ENCODE measurements at places on chromosomes 4 and X. TPM values are rescaled to one million over a fixed set of nuclear protein-coding genes. Genes with fewer than 3 reads are reported as not detected.
A peak's percentile ranks its signal among the peaks of the same experiment; 100 is the strongest.

DNA sequence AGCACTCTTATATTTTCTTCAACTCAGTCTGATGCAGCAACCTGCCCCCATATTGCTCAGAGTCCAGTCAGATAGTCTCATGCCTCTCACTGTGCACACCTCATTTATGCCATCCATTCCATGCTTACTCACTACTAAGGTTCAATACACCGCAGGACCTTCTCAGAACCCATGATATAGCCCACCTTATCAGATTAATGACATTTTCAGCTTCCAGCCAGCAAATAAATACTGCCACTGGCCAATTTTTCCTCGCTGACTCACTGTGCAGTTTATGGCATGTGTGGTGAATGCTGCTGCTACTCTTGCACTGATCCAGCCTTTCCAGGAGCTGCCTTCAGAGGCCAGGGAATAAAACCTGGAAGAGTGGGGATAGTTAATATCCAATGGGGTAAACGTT, 380.6 kb upstream of the SPOCK3 start:
- no peaks in the 10 kb centered on the region for H3K4me1 ChIP-seq
- no peaks in the 10 kb centered on the region for H3K36me3 ChIP-seq
- no peak for DNase-seq
- no peak overlapping the region for H3K4me3 ChIP-seq

- H3K4me3 ChIP-seq = no peak overlapping the region
- no peak overlapping the region for H3K27ac ChIP-seq
Measured at GRCh38 chr4:84648863-84649647, 66.1 kb downstream of the CDS1 start.

ARMCX2 gene
- total RNA-seq = 21.9 TPM

DNA sequence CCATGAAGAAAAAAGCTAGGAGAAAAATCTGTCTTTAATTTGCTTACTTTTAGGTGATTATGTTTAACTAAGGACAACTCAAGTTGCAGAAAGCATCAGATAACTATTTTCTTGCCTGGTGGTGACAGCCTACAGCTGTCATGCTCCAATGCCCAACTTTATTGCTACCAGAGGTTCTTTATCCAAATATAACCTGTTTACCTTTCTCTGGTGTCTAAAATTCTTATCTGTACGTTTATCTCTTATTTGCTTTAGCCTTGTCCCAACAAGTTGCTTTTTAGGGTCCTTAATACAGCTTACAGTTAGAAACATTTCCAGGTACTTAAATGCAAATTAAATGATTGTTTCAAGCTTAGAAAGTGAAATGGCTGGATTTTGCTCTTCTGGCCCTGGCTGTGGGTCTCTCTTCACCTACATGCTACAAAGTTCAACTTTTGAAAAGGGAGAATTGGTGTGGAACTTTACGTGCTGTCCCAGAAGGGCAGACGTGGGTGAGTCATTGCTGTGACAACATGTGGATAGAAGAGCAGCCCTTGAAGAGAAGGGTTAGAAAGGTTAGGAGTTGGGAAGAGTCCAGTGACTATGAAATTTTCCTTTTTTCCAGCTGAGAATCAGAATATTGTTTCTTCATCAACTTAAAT, 60.7 kb downstream of the HPGD start:
- H3K4me1 ChIP-seq = no peaks in the 10 kb centered on the region
- DNase-seq = no peak
- no peaks in the 10 kb centered on the region for H3K27me3 ChIP-seq
- H3K4me3 ChIP-seq = no peak overlapping the region
- H3K27ac ChIP-seq = no peak overlapping the region

UCHL1 gene
- total RNA-seq = 12.9 TPM

- no peak for DNase-seq
- H3K36me3 ChIP-seq = no peaks in the 10 kb centered on the region
- H3K27me3 ChIP-seq = no peaks in the 10 kb centered on the region
- peaks cover 28% of the 10 kb centered on the region for H3K4me1 ChIP-seq
- H3K27ac ChIP-seq = no peak overlapping the region
- H3K4me3 ChIP-seq = no peak overlapping the region
Measured at GRCh38 chr4:54050214-54050904, 14.0 kb downstream of the CHIC2 start.

DNA sequence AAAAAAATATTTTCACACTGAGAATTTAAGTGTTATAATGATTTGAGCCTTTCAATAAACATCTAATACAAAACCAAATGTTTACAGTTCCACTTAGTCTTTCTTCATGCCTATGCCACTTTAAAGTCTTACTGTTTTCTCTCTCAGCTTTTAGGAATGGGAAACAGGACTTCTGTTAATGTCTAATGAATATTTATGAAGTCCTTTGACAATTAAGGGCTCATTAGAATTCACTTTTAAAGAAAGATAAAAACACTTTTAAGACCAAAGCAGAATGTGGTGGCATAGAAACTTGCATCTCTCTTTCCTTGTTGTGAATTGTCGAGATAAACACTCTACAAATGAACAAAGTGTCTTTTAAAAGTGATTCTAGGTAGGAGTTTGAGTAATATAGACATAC, 315.9 kb downstream of the BMPR1B start:
- H3K4me1 ChIP-seq = no peaks in the 10 kb centered on the region
- H3K36me3 ChIP-seq = no peaks in the 10 kb centered on the region
- no peaks in the 10 kb centered on the region for H3K27me3 ChIP-seq
- H3K27ac ChIP-seq = no peak overlapping the region
- no peak overlapping the region for H3K4me3 ChIP-seq

GRCh38 chrX:69060631-69061408, 104.4 kb downstream of the PJA1 start:
- H3K27ac ChIP-seq = no peak overlapping the region
- peak; percentile 60 for DNase-seq
- H3K4me3 ChIP-seq = no peak overlapping the region

DNA sequence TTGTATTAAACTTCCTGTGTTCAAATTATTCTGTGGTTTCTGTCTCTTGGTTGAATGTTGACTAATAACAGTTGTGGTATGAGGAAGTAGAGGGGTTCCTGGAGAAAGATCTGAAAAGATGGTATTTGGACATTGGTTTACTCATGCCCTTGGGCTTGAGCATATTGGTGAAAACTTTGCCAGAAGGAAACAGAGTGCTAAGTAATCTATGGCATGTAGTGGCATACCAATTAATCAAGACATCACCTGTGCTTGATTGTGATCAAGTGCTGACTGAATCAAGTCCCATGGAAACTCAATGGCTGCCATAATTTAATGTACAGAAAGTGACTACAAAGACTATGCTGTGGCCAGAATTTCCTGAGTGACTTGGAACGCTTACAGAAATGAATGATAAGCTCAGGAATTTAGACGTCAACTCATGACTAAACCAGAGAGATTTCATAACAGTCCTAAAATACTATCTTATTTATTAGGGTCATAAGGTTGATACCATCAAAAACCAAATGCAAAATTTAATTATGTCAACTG, 2062.9 kb downstream of the ARAP2 start:
- DNase-seq = no peak
- H3K4me3 ChIP-seq = no peak overlapping the region
- H3K27ac ChIP-seq = no peak overlapping the region
- no peaks in the 10 kb centered on the region for H3K27me3 ChIP-seq

DNA sequence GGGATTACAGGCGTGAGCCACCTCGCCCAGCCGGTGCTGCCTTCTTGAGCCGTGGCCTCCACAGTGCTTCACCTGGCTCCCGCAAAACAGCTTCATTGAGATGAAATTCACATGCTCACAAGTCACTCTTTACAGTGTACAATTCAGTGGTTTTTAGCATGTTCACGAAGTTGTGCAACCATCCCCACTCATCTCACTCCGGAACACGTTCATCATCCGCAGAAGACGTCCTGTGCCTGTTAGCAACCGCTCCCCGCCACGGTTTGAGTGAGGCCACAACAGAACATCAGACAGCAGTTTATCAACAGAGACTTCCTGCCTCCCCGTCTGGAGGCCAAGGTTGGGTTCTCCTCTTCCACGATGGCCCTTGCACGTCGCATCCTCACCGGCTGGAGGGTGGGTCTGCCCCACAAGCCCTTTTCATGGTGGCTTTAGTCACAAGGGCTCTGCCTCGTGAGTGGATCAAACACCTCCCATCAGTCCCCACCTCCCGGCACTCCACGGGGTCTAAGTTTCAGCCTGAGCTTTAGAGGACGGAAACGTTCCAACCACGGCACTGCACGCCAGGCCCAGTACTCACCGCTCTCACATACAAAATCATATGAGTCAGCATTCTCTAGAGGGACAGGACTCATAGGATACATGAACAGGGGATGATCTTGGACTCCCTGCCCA, 29.6 kb upstream of the SPON2 start:
- peak overlapping the region; percentile 42 for H3K4me3 ChIP-seq
- H3K27ac ChIP-seq = peak overlapping the region; percentile 53
- peak; percentile 23 for DNase-seq
- no peaks in the 10 kb centered on the region for H3K27me3 ChIP-seq
- peaks cover 7% of the 10 kb centered on the region for H3K4me1 ChIP-seq

DNA sequence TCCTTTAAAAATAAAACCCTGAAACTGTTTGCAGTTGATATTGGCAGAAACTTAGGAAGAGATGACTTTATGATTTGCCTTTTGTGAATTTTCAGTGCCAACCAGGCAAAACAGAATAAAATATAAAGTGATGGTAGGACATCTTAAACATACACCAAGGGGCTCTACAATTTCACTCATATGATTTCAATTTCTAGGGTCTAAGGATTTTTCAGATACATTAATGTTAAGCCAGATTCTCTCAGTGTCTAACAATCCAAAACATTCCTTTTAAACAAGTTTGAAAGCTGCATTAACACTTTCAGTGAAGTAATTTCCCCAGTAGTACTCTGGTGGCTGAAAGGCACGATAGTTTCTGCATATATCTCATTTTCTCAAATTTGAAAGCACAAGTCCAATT, 1262.0 kb upstream of the ADGRL3 start:
- no peaks in the 10 kb centered on the region for H3K4me1 ChIP-seq
- no peak overlapping the region for H3K4me3 ChIP-seq
- H3K36me3 ChIP-seq = no peaks in the 10 kb centered on the region
- DNase-seq = no peak
- no peaks in the 10 kb centered on the region for H3K27me3 ChIP-seq

SPANXC gene
- total RNA-seq = not detected

GRCh38 chr4:79964020-79964399, 109.0 kb downstream of the ANTXR2 start:
- peaks cover 35% of the 10 kb centered on the region for H3K36me3 ChIP-seq
- no peaks in the 10 kb centered on the region for H3K4me1 ChIP-seq
- no peak for DNase-seq
- H3K4me3 ChIP-seq = no peak overlapping the region
- no peak overlapping the region for H3K27ac ChIP-seq

TMPRSS11A gene
- total RNA-seq = not detected

NPY2R gene
- not detected for total RNA-seq

DNASE1L1 gene
- 48.2 TPM for total RNA-seq

QRFPR gene
- total RNA-seq = 2.7 TPM

- no peaks in the 10 kb centered on the region for H3K36me3 ChIP-seq
- H3K27ac ChIP-seq = no peak overlapping the region
- peak overlapping the region; percentile 29 for H3K4me3 ChIP-seq
- H3K27me3 ChIP-seq = no peaks in the 10 kb centered on the region
- peak; percentile 24 for DNase-seq
Measured at GRCh38 chrX:71492231-71493065, 40.5 kb upstream of the OGT start.

ESX1 gene
- not detected for total RNA-seq

PDCL2 gene
- not detected for total RNA-seq

- no peaks in the 10 kb centered on the region for H3K4me1 ChIP-seq
- H3K27ac ChIP-seq = no peak overlapping the region
Measured at GRCh38 chrX:129744861-129745321, 6.1 kb downstream of the XPNPEP2 start.

GRCh38 chrX:120549483-120550452, 11.0 kb downstream of the CUL4B start:
- no peak overlapping the region for H3K4me3 ChIP-seq
- H3K27me3 ChIP-seq = no peaks in the 10 kb centered on the region
- H3K27ac ChIP-seq = no peak overlapping the region
- DNase-seq = no peak
- H3K4me1 ChIP-seq = no peaks in the 10 kb centered on the region

MAGEA2 gene
- total RNA-seq = not detected

DNA sequence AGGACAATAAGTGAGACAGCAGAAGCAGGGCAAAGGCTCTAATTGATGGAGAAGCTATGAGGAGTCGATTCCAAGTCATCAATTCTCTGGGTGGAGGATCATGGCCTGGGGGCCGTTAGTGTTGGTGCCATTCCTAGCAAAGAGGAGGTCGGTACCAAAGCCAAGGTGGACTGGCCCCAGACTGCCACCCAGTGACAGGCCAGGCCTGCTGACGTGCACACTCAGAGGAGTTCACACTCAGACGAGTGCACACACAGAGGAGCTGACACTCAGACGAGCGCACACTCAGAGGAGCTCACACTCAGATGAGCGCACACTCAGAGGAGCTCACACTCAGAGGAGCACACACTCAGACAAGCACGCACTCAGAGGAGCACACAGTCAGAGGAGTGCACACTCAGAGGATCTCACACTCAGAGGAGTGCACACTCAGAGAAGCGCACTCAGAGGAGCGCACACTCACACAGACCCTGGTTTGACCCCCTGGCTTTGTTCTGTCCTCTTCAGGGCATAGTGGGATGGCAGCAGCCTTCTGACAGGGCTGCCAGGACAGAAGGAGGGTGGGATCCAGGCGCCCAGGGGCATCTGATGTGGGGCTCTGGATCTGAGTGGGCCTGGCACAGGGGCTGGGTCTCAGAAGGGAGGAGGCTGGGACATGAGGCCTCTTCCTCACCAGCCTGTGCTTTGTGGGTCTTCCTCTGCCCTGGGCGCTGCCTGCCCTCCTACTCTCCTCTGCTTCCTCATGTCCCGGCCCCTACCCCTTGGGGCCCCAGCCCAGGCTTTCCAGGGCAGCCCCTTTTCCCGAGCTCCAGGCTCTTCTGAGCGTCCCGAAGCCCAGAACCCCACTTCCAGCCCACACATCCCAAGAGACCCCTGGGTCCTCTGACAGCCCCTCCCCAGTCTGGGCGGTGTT, 41.7 kb upstream of the NKX1-1 start:
- H3K36me3 ChIP-seq = no peaks in the 10 kb centered on the region
- peaks cover 40% of the 10 kb centered on the region for H3K27me3 ChIP-seq
- DNase-seq = no peak
- H3K4me1 ChIP-seq = no peaks in the 10 kb centered on the region
- no peak overlapping the region for H3K27ac ChIP-seq
- H3K4me3 ChIP-seq = no peak overlapping the region

- no peaks in the 10 kb centered on the region for H3K4me1 ChIP-seq
- H3K27ac ChIP-seq = no peak overlapping the region
- no peaks in the 10 kb centered on the region for H3K27me3 ChIP-seq
Measured at GRCh38 chr4:40256817-40257216, 60.0 kb downstream of the RHOH start.

SLC30A9 gene
- total RNA-seq = 85.3 TPM

GRCh38 chrX:116238567-116239255, 68.2 kb downstream of the AGTR2 start:
- no peak for DNase-seq
- no peaks in the 10 kb centered on the region for H3K4me1 ChIP-seq
- H3K4me3 ChIP-seq = no peak overlapping the region
- H3K27me3 ChIP-seq = no peaks in the 10 kb centered on the region
- H3K36me3 ChIP-seq = no peaks in the 10 kb centered on the region

GAGE2A gene
- total RNA-seq = not detected

DNA sequence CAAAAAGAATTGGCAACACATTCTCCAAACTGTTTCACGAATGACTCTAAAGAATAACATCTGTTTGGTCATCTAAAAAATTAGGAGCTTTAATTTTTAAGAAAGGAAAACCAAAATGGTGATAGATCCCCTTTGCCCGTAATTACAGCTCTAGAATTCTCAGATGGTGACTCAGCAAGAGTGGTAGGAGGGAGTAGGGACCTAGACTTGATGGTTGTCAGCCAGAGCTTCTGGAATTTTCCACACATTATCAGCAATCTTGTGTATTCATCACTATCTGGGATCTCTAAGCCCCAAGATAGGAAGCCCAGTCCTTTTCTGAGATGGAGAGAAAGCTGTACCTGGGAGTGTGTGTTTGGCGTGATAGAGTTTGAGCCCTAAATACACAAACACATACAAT, 103.9 kb upstream of the RAB40AL start:
- no peak overlapping the region for H3K27ac ChIP-seq
- no peak for DNase-seq
- no peaks in the 10 kb centered on the region for H3K27me3 ChIP-seq

All from heart right ventricle (tissue), 16 donors.